ENCODE measurements at places on chromosomes 1 and 21.

- DNase-seq: no peak
Measured at GRCh38 chr1:20278692-20279130, 12.0 kb upstream of the VWA5B1 start.

GRCh38 chr1:231899713-231900435 lies 273.3 kb downstream of the DISC1 start:
- DNase-seq: no peak

GRCh38 chr1:65278376-65279069 lies 30.8 kb upstream of the DNAJC6 start:
- DNase-seq: no peak

DNA sequence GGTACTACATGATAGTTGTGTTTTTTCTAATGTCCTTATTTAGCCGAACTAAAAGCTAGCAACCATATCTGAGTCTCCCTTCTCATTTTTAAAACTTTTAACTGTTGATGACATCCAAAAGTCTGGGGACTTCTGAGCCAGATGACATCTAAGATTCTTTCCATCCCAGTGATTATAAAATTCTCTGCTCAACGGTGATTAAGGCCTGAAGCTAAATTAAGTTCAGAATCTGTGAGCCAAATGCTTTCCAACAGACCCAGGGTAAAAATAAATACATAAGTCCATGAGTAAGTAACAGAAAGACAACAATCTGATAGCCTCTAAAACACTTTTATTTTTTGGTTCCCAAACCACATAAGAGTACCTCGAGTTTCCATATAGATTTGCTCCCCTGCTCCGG lies 13.1 kb upstream of the PTP4A2 start:
- DNase-seq: no peak

DNA sequence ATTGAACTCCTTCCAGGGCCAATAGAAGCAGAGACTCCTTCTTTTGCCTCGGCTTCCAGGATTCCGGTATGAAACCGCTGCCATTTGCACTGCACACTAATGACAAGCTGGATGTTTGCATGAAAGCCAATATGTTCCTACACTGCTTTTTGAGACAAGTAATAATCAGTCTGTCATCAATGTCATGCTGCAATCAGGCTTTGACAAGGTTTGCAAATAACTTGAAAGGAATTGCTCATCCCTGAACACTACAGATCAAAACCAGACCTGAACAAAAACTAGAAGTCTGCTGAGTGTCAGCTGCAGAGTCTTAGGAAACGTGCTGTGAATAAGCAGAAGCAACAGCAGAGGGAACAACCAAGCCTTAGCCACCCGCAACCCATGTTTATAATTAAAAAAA lies 720.7 kb upstream of the CXADR start:
- peak; percentile 9 for DNase-seq

DNA sequence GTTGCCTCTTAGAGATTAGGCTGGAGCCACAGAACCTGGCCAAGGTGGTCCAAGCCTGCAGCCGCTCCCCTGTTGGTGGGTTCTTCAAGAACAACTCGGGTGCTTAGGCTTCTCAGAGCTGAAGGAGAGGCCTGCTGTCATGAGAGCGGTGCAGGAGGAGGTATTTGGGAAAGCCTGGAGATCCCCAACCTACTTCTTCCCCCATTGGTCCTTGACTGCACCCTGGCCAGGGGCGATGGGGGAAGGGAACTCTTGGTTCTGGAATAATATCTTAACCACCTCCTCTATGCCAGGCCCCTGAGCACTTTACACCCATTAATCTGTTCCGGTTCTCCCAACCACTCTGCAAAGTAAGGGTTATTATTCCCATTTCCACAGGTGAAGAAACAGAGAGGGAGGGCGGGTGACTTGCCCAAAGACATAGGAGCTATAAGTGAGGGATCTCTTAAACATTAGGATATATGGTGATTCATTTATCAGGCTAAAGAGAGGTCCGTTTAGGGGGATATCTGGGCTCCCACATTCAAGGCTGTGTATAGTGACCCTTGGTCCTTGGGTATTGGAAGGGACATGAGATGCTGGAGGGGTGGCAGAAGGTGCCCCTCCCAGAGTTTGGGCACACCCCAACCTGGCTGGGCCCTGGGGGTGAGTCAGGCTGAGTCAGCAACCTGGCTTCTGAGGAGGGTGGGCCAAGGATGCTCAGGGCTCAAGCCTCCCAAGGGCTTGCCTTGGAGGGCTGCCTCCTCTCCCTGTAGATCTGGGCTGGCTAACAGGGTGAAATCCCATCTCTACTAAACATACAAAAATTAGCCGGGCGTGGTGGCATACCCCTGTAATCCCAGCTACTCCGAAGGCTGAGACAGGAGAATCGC lies 5.2 kb downstream of the TRNP1 start:
- DNase-seq: no peak

- no peak for DNase-seq
Measured at GRCh38 chr1:116232989-116233514, 121.9 kb downstream of the MAB21L3 start.

DNA sequence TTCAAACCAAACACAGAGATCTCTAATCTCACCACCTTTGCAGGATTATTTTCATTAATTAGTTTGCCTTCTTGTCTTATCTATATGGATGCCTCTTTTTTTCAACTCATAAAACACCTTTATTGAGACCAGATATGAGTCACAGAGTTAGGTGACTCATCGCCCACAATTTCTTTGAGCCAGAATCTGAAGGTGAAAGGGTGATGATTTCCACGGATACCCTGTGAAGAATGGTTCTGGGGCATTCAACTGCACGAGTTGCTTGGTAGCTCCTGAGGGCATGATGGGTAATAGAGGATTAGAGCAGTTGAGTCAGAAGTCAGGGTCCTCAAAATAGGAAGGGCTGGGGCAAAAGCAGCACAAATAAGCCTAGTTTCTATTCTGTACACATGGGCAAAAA lies 128.2 kb downstream of the TBX19 start:
- no peak for DNase-seq

DNA sequence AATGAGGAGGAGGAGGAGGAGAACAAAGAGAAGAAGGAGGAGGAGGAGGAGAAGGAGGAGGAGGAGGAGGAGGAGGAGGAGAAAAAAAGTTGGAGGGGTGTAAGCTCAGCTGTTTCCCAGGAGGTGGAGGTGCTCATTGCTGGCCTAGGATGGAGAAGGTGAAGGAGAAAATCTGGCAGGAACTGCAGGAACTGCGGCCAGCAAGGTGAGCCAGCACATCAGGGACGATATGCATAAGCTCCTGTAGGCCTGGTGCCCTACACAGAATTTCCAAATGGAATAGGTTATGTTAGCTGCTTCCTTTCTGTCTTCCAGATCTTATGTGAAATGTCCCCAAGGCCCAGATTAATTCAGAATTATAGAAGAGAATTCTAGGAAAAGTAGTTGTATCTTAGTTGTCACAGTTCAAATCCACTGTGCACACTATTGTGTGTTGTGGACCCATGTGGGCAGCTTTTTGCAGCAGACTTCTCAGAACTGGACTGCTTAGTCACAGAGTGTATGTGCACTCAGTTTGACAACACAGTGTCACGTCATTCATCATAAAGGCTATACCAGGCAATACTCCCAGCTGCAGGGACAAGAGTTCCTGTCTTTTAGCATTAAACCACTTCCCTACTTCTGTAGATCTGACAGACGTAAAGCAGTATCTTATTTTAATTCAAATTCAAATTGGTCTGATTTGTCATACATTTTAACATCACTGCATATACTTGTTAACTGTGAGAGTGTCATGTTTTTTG lies 303.7 kb downstream of the HLX start:
- no peak for DNase-seq

DNA sequence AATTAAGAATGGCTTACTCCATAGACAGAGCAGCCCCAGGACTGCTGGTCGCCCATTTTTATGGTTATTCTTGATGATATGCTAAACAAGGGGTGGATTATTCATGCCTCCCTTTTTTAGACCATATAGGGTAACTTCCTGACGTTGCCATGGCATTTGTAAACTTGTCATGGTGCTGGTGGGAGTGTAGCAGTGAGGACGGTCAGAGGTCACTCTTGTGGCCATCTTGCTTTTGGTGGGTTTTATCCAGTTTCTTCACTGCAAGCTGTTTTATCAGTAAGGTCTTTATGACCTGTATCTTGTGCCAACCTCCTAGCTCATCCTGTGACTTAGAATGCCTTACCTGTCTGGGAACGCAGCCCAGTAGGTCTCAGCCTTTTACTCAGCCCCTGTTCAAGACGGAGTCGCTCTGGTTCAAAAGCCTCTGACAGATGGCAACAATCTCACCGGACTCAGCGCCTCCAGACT lies 5.2 kb upstream of the AGPAT3 start:
- DNase-seq: no peak

DNA sequence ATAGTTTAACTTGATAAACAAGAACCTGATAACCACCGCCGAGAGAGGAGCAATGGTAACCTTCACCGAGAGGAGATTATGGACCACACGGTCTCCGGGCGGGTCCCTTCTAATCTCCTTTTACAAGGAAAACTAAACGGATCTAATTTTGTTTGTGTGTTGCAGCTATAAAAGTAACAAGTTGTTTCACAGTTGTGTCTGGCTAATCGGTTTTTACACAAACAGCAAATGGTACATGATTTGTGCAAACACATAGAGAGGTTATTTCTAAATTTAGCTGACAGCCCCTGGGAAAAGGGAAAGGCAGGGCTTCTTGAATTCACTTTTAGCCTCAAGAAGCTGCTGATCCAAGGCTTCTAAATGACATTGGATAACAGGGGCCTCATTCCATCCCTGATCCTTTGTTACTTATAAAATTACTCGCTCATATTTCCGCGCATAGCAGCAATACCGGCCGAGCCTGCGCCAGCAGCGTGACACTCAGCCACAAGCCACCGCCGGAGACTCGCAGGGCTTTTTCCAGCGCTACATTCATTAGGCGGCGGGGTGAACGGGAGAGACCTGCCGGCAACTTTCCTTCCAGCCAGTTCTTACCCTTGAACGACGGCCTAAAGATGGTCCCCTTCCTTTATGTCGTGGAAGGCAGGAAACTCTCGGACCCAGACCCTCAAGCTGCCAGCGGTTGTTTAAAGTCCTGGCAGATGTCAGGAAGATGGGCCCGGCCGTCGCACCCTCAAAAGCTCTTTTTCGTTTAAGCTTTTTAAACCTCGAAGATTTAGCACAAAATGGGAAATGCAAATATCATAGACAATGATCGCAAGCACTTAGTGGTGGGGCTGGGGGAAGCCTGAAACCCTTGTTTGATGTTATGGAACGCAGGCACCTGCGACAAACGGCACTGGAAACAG lies 4.4 kb downstream of the FOXD3 start:
- DNase-seq: no peak

DNA sequence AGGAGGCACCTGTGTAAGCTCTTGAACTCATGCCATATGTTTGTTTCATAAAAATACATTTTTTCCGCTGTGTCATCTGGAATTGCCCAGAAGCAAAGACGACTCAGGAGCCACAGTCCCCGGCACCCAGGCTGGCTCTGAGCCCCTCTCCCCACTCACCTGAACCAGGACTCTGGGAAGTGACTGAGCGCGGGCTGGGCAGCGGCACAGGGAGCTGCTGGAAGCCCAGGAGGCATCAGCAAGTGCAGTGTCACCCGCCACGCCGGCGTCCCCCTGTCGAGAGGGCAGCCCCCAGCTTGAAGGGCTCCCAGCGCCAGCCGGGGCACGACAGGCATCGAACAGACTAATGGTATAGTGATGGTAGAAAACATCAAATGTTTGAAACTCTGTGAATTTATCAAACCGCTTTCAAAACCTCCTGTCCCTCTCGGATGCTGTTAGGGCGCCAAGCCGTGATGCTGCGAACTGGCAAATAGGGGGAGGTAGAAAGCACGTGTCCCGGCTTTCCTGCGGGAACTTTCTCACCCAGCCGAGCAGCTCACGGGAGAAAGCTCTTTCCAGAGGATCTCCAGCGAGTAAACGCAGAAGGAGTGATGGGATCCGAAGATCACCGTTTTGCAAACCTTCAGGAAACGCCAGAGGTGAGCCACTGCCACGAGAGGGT lies 57.8 kb upstream of the COL18A1 start:
- no peak for DNase-seq

DNA sequence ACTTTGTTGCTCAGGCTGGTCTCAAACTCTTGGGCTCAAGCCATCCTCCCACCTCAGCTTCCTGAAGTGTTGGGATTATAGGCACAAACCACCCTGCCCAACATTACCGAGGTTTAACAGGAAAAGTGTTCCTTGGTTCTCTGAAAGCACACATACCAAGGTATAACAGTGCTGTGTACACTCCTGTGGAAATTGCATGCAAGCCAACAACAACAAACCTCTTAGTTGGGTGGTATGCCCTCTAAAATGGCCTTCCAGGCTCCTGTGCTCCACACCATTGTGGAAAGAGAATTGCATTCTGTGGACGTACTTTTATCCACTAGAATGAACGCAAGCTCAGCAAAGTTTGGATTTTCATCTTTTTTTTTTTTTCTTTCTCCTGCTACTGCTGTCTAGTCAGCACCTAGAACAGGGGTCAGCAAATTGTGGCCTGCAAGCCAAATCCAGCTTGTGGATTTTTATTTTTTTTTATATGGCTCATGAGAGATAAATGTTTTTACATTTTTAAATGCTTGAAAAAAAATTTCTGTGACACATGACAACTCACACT lies 192.2 kb upstream of the TNR start:
- DNase-seq: no peak

DNA sequence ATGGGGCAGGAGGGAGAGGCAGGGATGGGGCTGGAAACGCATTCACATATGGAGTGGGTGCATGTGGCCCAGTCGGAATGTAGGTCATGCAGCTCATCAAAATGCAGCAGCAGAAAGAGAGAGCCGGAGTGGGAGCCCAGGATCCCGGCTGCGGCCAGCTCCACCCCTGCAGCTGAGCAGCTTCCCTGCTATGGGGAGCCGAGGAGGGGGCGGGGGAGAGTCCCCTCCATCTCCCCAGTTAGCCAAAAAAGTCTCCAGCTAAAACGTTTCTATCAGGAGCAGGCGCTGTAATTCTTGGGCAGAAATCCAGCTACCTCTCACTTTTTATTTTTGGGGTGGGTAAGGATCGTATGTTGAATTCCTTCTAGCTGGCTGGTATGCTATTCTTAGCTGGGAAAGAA lies 39.7 kb downstream of the MRPL37 start:
- DNase-seq: peak; percentile 59

- DNase-seq: no peak
Measured at GRCh38 chr1:246632281-246633168, 66.3 kb downstream of the CNST start.

DNA sequence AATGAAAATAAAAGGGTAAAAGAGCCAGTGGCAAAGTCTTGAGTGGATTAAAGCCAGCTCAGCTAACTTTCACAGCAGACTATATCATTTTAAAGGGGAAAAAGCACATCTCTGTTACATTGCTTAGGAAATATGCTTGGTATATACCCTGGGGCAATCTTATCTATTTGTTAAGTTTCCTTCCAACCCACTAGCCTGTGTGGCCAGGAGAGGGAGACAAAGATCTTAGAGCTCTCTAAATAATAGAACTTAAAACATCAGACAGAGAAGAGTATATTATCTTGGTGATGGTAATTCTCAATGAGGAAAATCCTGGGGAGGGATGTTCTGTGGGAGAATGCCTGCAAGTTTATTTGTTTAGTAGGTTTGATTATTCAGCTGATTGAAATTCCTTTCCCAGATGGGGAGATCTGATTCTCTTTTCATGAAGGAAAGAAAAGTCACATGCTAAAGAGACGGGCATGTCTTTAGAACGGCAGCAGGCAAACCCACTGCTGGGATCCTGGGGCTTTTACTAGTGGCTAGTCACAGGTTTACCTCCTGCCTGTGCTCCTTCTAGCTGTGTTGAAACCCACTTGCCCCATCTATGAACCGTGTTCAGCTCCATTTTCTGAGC lies 3.6 kb downstream of the KCNE2 start:
- no peak for DNase-seq
